NCI-H2171 (cell line): ENCODE measurements at places on chromosomes 12 and 14.

DNA sequence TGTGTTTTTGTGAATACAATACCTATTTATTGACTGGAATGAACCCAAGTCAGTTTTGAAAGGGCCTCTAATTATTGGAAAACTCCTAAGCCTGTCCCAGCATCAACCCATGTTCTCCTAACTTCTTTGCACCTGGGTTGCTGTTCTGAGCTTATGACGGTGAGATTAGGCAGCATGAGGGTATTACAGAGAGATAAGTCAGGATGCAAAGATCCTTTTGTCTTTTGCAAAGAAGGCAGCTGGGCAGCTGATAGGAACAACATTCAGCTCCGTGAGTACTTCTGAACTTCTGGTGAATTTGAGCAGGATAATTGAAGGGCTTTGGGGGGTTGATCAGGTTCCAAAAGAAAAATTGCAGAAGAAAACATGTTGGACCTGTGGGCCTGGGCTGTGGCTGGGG is at the start of gene PDE6H:
Gene PDE6H (plus strand): TSS at position 227 of the 400 bp plus-strand sequence. CDS start 4,971 bp downstream, outside the sequence.
- DNase-seq, result no peak

GRCh38 chr12:124805050-124805449 is 58.6 kb downstream of the SCARB1 start:
- DNase-seq, result no peak

- no peak for DNase-seq
Observed at GRCh38 chr12:108884116-108885012, 4.5 kb downstream of the DAO start.

- DNase-seq, result no peak
Observed at GRCh38 chr12:1443421-1444141, 150.8 kb downstream of the FBXL14 start.

DNA sequence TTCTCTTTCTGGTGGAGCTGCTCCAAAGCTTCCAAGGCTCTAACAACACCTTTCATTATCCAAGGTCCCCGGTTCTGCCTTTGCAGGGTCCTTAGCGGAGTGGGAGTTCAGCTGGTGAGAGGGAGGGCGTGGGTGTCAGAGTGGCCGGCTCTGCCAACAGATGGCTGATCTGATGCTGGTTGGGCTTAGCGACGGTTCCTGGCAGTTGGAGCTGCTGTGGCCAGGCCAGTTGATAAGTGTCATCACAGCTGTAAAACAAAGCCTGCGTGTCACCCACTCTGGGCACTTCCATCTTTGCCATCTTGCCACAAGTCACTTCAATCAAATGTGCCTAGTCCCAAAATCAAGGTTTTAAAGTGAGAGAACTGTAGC is 36.3 kb downstream of the RIN3 start:
- no peak for DNase-seq

DNA sequence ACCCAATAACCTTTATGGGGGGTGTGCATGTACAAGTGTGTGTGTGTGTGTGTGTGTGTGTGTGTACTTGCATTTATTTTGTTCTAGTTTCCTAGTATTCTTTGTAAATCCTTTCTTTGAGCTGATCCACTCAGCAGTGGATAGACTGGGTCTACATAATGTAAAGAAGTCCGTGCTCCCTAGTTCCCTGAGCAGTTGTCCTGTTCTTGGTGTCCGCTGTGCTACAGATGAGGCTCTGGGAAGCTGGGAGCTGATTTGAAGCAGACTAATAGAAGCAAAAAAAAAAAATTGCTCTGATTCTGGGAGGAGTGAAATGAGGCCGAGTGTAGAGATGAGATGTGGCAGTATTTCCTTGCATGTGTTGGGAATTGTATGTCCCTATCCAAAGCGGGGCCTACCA is 150.4 kb upstream of the WSCD2 start:
- DNase-seq, result no peak

DNA sequence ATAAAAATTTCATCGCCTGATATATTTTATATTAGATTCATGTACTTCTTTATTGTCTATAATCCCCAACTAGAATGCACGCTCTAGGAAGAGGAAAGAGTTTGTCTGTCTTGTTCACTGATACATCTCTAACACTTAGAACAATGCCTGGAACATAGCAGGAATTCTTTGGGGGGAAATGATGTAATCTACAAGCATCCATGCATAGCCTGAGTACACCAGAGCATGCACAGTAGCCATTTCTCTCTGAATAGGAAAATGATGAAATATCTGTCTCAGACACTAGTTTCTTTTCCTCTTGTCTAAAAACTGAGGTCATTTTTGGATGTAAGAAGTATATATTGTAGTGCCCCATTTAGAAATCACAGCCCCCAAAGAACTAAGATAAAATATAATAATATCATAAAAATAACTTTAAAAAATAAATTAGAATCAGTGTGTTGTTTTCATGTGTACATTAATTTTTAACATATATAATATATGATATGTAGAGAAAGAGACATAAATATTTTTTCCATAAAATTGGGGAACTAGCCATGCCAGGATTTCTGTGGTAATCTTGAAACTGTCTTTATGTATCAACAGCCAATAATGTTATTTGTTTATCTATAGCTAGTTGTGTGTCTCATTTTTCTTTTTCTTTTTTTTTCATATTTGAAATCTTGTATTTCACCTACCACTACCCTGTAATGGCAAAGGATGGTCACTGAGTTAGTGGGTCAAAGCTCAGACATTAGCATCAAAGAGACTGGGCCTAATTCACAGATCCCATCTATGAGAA is 155.6 kb upstream of the TMCC3 start:
- no peak for DNase-seq

- DNase-seq, result no peak
Observed at GRCh38 chr12:64892561-64892960, 68.1 kb downstream of the TBC1D30 start.

GRCh38 chr12:31220633-31221550 is 105.1 kb downstream of the SINHCAF start:
- no peak for DNase-seq

DNA sequence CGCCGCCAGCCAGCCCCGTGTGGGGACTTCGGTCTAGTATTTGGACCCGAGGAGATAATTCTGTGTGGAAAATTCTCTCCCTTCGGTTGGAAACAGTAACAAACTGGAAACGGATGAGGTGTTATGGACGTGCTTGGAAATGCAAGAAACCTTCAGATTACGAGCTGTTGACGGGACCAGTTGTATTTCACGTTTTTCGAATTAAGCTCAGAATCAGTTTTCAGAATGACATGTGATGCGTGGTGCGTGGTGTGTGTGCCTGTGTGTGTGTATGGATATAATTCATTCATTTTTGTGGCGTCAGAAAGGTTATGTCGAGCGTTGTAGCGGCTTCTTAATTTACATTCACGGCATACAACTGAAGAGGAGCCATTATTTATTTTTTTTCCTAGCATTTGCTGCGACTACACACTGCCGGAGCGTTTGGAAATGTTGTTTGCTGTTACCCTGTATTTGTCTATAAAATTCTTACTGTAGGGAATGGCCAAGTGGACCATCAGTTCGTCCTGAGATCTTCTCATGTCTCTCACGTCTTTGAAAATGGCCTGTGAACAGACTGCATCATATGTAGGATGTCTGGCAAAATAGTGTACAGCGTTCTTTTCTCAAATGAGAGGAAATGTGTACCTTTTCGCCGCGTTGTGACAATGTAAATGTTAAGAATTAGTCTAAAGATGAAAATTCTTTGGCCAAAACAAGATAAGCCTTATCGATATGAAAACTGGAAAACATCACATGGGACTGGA is 1.3 kb downstream of the TRAF3 start:
- no peak for DNase-seq

DNA sequence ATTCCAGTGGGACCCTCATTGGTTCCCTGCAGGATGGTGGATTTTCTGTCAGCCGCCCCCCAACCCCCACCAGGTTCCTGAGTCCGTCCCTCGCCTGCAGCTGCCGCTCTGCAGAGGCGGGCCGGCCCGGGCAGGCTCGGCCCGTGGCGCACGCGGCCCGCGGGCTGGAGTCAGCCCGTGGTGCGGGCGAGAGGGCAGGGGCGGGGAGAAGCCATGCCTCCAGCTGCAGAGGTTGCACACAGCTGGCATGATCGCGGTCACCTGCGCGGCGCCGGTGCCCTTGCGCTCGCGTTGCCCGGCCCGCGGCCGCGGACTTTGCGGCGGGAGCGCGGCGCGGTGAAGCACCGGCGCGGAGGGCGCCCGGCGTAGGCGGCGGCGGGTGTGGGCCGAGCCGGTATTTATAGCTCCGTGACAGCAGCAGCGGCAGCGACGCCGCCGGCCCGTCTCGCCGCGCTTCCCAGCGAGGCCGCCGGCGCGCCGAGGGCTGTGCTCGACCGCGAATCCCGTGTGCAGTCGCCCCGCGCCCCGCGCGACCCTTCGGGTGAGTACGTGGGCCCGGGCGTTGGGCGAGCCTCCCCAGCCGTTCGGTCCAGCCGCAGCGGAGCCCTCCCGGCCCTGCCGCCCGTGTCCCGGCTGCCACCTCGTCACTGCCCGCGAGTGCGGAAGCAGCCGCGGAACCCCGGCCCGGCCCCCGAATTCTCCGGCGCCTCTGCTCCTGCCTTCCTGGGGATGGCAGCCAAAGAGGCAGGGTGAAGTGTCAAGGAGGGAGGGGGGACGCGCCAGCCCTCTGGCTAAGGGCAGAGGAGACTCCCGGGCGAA is at the start of gene TMEM117:
Gene TMEM117 (plus strand): TSS at position 426 of the 819 bp plus-strand sequence.
- peak; percentile 28 for DNase-seq

- DNase-seq, result no peak
Observed at GRCh38 chr12:75666939-75667334, 155.5 kb upstream of the KRR1 start.
